Endothelial cell (in vitro differentiated cells): ENCODE measurements at places on chromosomes 1 and 21. TPM values are rescaled to one million over a fixed set of nuclear protein-coding genes. Genes with fewer than 3 reads are reported as not detected.
A peak's percentile ranks its signal among the peaks of the same experiment; 100 is the strongest.

DNA sequence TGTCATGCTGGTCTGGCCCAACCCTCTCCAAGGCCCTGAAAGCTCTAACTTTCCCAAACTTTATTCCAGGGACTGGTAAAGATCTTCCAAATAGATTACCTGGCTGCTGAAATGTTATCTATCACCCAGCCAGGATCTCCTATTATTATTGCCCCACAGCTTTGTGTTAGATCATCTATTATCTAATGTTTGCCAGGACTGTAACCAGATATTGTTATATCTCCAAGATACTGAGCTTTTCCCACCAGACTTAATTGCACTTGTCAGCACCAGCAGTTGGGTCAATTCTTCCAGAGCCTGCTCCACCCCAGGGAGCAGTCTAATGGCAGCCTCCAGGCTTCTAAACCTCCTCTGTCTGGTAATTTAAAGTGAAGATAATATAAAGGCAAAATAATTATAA, 59.1 kb downstream of the PRDX6 start:
- no peak for DNase-seq

DNA sequence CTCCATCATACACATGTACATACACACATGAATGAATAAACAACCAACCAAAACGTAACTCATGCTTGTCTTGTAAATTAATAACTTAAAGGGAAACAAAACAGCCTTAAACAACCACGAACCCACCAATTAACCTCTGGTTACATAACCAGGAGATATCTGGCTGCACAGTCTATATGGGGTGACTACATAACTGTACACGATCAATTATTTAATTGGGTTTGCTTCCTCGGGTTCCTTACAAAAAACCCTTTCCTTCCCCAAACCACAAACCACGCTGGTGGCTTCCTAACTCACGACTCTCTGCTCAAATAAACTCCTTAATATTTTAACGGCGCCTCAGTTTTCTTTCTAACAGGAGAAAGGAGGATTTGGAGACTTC, 744 bp downstream of the ZNF670 start:
- no peak for DNase-seq

DNA sequence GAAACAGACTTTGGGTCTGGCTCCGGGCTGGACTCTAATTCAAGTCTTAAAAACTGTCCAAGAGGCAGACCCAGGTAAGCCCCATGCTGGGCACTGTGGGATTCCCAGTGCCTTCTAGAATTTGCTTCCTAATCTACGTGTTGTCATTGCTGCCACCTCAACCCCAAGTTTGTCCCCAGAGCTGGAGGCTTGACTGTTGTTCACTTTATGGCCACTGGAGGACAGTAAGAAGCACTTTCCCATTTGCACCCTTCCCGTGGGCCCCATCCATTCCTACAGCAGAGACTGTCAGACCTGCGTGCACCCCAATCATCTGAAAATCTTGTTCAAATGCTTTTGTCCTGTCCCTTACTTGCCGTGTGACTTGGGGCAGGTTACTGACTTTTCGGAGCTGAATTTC, 29.4 kb upstream of the VASH2 start:
- no peak for DNase-seq

DNA sequence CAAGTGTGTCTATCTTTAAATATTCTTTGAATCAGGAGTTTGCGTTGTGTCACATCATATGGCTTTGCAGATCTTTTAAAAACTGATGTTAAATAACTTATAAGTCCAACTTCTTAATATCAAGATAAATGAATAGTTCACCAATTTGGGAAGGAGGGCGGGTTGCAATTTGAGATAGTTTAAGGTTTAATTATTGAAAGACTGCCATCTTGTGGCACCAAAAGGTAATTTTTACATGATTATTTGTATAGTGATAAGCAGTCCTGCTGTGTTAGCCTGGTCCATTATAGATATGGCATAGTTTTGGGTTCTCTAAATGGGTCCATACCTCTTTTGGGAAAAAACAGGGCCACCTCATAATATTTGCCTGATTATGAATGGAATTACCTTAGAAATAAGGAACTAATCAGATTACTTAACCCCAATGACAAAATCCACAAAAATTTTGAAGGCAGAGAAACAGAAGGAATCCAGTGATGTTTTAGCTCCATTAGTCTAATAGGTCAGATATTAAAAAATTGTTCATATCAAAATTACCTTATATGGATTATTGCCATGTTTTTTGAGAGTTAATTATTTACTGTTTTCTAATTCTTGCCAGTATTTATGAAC, 64.3 kb downstream of the PRKAA2 start:
- peak; percentile 10 for DNase-seq

DNA sequence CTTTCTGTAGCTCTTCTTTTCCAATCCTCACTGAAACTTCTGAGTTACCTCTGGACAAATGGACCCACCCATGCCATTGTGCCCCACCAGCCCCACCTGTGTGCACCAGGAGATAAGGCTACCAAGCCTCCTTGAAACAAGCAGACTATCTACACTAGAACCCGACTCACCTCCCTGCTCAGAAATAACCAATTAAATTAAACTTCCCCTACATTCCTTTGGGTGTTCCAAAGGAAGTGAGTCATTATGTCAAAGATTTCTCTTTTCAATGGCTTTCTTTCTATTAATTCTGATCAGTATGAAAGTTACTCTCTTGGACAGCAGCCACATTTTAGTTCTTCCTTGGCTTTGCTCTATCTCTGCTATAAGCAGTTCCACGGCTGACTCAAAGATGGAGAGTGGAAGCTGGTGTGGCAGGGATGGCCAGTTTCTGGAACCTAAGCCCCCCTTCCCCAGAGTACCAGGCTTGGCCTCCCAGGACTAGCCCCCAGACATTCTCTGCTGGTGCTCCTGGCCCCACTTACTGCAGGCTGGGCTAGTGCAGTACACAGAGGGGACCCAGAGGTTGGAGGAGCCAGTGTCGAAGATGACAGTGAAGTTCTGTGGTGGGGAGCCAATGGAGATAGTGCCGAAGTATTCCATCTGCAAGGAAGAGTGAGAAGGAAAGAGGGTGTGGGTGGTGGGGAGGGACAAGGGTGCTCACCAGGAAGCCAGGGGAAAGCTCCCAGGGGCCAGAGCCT, 1.9 kb downstream of the CTSE start:
- DNase-seq: no peak

GRCh38 chr1:76428028-76428427, 353.5 kb downstream of the ST6GALNAC3 start:
- no peak for DNase-seq

DNA sequence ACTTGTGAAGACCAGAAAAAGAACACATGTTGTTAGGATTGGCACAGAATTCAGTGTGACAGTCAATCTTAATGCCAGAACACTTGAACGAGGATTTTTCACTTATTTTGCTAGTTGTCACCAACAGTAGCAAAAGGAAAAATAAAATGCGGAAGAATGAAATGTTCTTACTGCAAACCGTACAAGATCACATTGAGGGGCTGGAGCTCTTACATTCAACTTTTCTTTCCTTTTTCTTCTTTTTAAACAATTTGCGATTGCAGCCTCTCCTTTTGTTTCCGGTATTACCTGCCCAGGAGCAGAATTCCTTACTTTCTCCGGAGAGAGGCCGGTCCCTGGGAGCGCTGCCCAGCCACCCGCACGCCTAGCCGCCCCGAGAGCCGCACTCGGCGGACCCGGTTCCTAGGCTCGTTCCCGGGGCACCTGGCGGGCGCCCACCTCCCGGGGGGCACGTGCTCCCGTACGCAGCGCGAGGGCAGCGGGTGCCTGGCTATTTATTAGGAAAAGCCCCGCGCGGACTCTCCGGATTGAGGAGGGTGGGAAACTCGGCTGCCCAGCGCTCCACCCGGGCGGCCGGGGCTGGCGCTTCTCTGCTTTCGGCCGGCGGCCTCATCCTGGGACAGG, 1.2 kb upstream of the CAMTA1 start:
- no peak for DNase-seq

DNA sequence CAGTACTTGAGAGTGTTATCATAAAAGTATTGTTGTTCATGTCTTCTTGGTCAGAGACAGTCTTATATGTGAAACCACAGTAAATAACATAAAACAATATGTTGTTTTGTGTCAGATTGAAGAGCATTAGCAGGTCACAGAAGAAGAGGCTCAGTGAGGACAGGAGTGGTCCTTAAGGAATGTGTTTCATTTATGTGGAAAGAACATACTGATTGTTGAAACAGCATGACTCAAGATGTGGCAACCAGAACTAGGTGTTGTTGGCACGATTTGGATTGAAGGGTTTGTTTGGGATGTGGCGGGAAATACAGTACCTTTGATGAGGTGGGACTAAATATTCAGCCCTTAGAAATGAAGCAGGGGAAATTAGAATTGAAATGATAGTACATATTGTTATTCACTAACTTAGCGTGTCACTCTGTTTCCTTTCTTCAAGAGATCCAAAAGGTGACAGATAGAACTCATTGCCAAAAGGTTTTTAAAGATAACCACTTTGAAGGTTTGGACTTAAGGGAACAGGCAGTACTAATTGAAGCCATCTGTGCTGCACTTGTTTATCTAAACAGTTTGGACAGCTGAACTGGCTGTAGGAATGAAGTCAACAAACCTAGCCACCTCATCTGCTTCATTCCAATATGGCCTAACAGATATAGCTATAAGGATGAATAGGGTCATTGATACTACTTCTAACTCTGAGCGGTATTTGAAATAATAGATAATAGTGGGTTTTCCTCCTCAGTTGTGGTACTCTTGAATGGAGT, 14.4 kb downstream of the RALGPS2 start:
- DNase-seq: no peak

RAD54L gene
- 9.3 TPM for total RNA-seq

DNAJC28 gene
- total RNA-seq: 3.3 TPM

THAP3 gene
- total RNA-seq: 13.5 TPM
